Astrocyte (in vitro differentiated cells and primary cell): ENCODE measurements at places on chromosomes 6 and 20. TPM values are rescaled to one million over a fixed set of nuclear protein-coding genes. Genes with fewer than 3 reads are reported as not detected.
A peak's percentile ranks its signal among the peaks of the same experiment; 100 is the strongest.

GRCh38 chr6:121917263-121917829 lies 481.9 kb downstream of the GJA1 start:
- DNase-seq, result no peak

GRCh38 chr6:73079978-73080377 lies 145.3 kb downstream of the KHDC1L start:
- DNase-seq, result peak; percentile 54

DNA sequence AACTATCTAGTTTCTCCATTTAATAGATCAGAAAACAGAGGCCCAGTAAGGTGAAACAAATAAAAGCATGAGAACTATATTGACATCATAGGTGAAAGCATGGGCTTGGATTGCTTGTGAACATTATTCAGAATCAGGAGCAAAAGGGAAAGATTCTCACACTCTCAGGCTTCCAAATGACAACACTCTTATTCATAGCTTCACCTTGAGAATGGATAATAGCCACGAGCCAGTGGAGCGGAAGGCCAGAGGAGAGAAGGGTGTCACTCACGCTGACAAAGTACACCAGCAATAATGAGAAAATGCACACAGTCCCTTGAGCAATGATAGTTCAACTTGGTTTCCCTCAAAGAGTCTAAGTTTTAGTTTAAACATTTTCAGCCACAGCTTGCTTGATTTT lies 339.0 kb downstream of the TPBG start:
- DNase-seq, result no peak

The PTGIS gene
- 1.9 and 3.1 TPM in 2 replicates for total RNA-seq

GRCh38 chr6:77466055-77466450 lies 2.8 kb upstream of the HTR1B start:
- peak; percentile 51 for DNase-seq

DNA sequence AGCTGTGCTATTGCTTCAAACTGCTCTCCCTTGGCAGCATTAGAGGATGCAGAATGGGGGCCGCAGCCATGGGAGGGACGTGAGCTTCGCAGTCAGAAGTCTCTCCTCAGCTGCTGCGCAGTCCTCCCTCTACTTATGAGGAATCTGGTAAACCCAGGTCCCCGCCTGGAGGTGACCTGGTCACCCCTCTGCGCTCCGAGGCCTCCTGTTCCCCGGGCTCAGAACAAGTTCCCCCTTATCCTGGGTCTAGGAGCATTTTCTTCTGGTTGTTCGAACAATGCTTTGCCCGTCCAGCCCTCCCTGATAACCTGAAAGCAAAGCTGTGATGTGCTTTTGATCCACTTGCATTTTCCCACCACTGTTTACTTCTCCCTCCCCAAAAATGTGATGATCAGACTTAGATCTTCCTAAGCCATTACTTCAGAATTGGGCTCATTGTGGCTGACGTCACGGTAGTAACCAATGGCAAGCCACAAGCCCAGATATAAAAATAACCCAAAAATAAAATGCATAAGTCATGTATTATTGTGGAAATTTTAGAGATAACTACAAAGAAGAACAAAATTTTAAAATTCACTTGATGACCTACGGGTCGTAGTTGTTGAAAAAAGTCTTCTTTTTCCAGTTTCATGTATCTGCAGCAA lies 80.7 kb downstream of the SERAC1 start:
- no peak for DNase-seq

The PACSIN1 gene
- total RNA-seq, result 0.32 and 0.46 TPM in 2 replicates

DNA sequence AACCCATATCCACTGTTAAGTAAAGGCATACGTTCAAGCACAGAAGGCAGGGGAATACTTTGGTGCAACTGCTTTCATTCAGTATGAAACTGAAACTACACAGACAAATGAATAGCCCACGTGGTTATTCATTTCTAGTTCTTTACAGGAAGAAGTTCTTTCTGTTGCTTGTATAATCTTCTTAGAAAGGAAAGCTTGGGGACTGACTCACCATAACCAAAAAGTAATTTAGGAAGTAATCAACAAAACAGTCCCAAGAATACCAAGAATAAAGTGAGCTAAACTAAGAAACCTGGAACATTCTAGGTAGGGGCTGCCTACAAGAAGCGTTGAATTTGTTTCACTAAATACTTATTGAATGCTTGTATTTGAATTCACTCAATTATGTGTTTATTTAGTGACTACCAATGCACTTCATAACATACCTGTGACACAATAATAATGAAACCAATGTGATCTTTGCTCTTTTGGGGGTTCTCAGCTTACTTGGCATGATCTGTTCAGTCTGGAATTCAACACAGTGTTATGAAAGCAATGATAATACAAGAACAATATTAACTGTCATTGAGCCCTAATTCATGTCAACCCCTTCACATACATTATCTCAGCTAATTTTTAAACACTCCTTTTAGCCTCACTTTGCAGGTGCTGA lies 25.1 kb upstream of the KIAA0408 start:
- DNase-seq, result peak; percentile 74

DNA sequence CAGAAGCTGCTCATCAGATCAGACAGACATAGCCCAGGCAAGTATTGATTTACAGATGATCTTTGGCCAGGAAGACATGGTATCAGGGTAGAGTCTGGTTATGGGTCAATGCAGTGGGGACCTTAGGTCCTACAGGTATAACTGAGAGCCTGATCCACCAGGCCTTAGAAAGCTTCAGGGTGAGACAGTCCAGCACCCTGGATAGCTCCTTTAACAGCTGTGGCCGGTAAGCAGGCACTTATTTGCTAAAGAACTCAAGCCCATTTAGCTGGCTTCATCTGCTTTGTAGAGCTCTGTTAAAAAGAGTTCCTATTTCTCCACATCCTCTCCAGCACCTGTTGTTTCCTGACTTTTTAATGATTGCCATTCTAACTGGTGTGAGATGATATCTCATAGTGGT lies 39.6 kb downstream of the ESR1 start:
- peak; percentile 26 for DNase-seq

GRCh38 chr6:105603788-105604586 lies 201.1 kb upstream of the PREP start:
- no peak for DNase-seq

DNA sequence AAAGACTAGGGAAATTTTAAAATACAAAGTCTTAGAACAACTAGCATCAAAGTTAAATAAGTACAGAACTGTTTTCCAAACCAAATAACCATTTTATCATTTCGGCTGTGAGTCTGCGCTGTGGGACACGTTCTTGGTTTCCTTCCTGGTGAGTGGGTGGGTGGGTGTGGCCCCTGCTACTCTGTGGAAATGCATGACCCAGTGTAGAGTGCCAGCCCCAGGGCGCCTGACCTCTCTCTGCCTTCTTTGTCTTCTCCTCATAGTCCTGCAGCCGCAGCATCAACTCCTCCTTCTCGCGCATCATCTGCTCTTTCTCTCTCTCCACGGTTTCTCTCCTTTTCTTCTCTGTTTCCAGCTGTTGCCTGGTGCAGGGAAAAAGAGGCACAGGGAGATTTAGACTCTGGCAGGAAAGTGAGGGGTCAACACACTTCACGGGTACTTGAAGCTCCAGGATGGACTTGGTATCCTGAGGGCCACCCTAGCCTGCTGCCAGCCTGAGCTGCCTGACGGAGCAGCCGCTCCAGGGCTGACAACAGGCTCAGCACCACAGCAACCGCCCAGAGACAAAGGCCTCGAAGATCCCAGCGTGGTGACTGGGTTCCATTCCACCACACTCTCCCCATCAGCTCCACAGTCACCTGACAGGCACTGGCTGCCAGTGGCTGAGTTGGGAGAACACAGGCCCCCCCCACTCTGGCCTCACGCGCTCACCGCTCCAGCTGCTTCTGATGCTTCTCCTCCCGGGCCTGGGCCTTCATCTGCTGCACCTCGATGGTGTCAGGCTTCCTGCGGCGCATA lies 48.4 kb downstream of the EZR start:
- DNase-seq, result peak; percentile 22
